ENCODE measurements at places on chromosomes 2 and 18. TPM values are rescaled to one million over a fixed set of nuclear protein-coding genes. Genes with fewer than 3 reads are reported as not detected.
A peak's percentile ranks its signal among the peaks of the same experiment; 100 is the strongest.

GRCh38 chr18:58831606-58832005 lies 33.1 kb upstream of the ZNF532 start:
- H3K27me3 ChIP-seq: peaks cover 62% of the 10 kb centered on the region
- no peak for DNase-seq
- H3K27ac ChIP-seq: no peak overlapping the region
- no peak overlapping the region for H3K4me3 ChIP-seq
- no peaks in the 10 kb centered on the region for H3K36me3 ChIP-seq
- H3K4me1 ChIP-seq: no peaks in the 10 kb centered on the region

DNA sequence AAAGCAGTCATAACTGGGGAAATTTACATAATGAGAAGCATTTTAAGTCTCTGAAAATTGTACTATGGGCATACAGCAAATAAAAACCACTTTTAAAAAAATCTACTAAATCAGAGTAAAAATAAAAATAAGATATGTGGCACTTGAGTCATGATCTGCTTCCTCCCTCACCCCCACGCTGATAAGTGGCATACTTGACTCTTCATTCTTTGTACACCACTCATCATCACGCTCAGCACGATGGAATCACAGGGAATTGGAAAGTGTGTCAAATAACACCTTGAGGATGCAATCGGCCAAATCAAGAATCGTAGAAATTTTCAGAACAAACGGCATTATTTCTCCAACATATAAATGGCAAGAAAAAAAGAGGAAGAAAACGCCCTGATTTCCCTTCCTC lies 41.1 kb upstream of the REG3G start:
- H3K27ac ChIP-seq: no peak overlapping the region
- DNase-seq: no peak

DNA sequence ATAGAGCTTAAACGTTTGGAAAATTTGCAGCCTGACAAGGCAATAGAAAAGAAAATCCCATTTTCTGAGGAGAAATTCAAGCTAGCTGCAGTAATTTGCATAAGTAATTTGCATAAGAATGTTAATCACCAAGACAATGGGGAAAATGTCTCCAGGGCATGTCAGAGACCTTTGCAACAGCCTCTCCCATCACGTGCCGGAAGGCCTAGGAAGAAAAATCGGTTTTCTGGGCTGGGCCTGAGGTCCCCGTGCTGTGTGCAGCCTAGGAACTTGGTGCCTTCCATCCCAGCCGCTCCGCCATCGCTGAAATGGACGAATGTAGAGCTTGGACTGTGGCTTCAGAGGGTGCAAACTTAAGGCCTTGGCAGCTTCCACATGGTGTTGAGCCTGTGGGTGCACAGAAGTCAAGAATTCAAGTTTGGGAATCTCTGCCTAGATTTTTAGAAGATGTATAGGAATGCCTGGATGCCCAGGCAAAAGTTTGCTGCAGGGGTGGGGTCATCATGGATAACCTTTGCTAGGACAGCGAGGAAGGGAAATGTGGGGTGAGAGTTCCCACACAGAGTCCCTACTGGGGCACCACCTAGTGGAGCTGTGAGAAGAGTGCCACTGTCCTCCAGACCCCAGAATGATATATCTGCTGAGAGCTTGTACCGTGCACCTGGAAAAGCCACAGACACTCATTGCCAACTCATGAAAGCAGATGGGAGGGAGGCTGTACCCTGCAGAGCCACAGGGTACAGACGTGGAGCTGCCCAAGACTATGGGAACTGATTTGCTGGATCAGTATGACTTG lies 164.6 kb downstream of the GULP1 start:
- no peaks in the 10 kb centered on the region for H3K36me3 ChIP-seq
- H3K27ac ChIP-seq: no peak overlapping the region
- DNase-seq: no peak
- no peaks in the 10 kb centered on the region for H3K4me1 ChIP-seq
- H3K27me3 ChIP-seq: peaks cover 8% of the 10 kb centered on the region

DNA sequence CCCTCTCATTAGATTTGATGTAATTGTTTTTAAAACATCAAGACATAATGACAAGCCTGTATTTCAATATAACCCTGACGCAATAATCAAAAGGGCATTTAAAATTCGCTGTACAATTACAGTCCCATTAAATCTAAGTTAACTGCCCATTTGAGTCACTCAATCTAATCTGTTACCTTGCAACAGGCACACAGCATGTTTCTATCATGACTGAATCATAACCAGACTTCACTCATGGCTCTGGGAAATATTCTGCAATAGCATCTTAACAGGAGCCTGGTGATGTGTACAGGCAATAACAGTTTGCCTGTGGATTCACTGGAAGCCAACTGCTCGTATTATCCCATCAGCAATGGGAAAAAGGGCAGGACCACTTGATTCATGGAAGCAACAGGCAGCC lies 142.3 kb upstream of the NCKAP5 start:
- H3K4me3 ChIP-seq: no peak overlapping the region
- peaks cover 16% of the 10 kb centered on the region for H3K27me3 ChIP-seq
- no peak for DNase-seq
- H3K27ac ChIP-seq: no peak overlapping the region
- no peaks in the 10 kb centered on the region for H3K36me3 ChIP-seq

GRCh38 chr2:200901459-200902072 lies 12.4 kb downstream of the NIF3L1 start:
- peaks cover 4% of the 10 kb centered on the region for H3K4me1 ChIP-seq
- H3K27me3 ChIP-seq: no peaks in the 10 kb centered on the region
- peak; percentile 73 for DNase-seq
- H3K4me3 ChIP-seq: no peak overlapping the region
- peak overlapping the region; percentile 82 for H3K27ac ChIP-seq
- no peaks in the 10 kb centered on the region for H3K36me3 ChIP-seq

DNA sequence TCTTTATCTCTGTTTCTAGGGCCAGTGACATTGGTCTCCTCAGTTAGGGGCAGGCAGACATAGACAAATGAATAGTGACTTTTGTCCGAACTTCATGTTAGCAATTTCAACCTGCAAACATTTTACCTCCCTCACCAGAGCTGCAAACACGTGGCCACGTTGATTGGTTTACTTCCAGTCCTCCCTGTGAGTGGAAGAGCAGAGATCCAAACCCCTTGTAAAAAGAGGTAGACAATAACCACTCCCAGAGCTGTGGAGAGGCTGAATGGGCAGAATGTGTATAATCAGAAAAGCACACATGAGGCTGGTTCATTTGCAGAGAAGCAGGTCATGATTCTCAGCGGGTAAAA lies 31.1 kb downstream of the CTIF start:
- H3K36me3 ChIP-seq: no peaks in the 10 kb centered on the region
- no peaks in the 10 kb centered on the region for H3K27me3 ChIP-seq
- H3K4me3 ChIP-seq: no peak overlapping the region
- no peaks in the 10 kb centered on the region for H3K4me1 ChIP-seq
- H3K27ac ChIP-seq: no peak overlapping the region
- no peak for DNase-seq

GRCh38 chr18:73004260-73004659 lies 136.5 kb upstream of the NETO1 start:
- no peak overlapping the region for H3K4me3 ChIP-seq
- H3K27ac ChIP-seq: no peak overlapping the region

DNA sequence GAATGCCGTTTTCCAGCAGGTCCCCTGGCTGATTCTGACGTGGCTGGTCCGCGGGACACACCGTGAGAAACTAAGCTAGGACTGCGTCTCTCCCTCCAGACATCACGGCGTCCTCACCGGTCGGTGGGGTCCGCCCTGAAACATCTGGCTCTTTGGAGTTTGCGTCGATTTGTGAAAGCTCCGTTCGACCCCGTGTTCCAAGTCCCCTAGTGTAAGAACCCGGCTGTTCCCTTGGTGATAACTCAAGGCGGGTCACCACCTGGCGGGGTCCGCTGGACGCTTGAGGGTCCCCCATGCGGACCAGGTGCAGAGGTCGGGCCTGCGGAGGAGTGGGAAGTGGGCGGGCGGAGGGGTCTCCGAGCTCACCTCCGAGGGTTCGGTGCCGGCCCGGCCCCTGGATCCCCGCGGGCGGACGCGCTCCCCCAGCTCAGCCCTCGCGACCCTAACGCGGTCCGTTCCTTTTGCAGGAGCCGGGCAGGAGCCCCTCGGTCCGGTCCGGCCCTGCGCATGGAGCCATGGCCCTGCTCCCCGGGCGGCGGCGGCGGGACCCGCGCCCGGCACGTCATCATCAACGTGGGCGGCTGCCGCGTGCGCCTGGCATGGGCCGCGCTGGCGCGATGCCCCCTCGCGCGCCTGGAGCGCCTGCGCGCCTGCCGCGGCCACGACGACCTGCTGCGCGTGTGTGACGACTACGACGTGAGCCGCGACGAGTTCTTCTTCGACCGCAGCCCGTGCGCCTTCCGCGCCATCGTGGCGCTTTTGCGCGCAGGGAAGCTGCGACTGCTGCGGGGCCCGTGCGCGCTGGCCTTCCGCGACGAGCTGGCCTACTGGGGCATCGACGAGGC lies 65.6 kb downstream of the KCNG2 start:
- H3K4me3 ChIP-seq: no peak overlapping the region
- H3K27ac ChIP-seq: peak overlapping the region; percentile 24
- H3K4me1 ChIP-seq: no peaks in the 10 kb centered on the region
- DNase-seq: no peak
- peaks cover 8% of the 10 kb centered on the region for H3K27me3 ChIP-seq

DNA sequence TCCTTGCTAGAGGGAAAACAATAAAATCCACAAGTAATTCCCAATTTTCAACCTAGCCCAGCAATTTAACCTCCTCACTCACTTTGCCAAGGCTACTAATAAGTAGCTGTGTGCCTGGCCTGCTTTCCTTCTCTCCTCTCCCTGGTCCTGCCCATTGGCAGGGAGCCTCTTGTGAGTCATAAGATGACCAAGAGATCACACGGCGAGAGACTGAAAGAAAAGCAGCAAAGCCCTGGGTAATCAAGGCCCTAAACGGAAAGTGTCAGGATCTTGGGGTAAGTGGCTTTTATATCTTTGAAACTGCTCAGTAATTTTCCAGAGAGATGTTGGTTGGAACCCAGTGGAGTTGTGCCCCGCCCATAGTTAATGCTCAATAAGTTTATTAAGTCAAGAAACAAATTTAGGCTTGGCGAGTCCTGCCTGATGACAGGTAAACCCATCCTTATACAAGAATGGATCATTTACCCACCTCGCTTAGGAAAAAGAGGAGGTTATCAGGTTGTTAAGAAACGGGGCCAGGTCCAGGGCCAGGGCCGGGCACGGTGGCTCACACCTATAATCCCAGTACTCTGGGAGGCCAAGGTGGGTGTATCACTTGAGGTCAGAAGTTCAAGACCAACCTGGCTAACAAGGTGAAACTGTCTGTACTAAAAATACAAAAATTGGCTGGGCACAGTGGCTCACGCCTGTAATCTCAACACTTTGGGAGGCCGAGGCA lies 10.0 kb upstream of the ADAM17 start:
- H3K4me1 ChIP-seq: no peaks in the 10 kb centered on the region
- no peak overlapping the region for H3K27ac ChIP-seq
- H3K27me3 ChIP-seq: no peaks in the 10 kb centered on the region
- no peak overlapping the region for H3K4me3 ChIP-seq

GRCh38 chr2:67259556-67260342 lies 137.4 kb upstream of the ETAA1 start:
- H3K4me1 ChIP-seq: no peaks in the 10 kb centered on the region
- H3K36me3 ChIP-seq: no peaks in the 10 kb centered on the region
- no peaks in the 10 kb centered on the region for H3K27me3 ChIP-seq
- H3K27ac ChIP-seq: no peak overlapping the region
- no peak for DNase-seq

- H3K4me3 ChIP-seq: no peak overlapping the region
- H3K27ac ChIP-seq: no peak overlapping the region
- peaks cover 8% of the 10 kb centered on the region for H3K27me3 ChIP-seq
- H3K4me1 ChIP-seq: no peaks in the 10 kb centered on the region
- no peaks in the 10 kb centered on the region for H3K36me3 ChIP-seq
These were observed 33.7 kb downstream of the DYSF start for GRCh38 chr2:71486881-71487640.

DNA sequence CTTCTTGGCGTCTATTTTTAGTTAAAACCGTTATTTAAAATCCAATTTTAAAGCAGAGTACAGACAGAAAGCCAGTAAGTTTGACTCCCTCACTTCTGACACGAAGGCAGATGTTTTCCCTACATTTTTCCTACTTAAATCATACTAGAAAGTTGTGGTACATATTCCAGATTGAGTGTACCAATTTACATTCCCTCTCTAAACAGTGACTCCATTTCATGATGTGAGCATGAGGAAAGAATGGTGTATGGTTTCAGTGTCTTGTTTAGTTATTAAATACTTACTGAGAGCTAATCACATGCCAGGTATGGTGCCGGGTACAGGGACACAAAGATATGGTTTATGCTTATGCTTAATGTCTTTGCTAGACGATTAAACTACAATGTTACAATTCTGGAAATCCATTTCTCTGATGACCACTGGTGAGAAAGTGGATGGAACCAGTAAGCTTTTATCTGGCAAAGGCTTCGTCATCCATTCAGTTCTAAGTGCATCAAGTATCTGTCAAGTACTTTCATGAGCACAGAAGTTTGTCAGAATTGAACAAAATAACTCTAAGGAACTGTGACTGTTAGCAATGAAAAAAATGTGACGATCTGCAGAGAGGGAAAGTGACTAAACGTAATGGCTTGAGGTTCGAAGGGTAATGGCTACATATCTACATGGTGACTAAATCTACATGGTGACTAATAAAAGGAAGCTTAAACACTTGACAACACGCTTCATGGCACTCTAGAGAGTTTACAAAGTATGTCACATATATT lies 25.7 kb downstream of the MAP4K3 start:
- H3K4me1 ChIP-seq: peaks cover 72% of the 10 kb centered on the region
- H3K27ac ChIP-seq: no peak overlapping the region
- no peaks in the 10 kb centered on the region for H3K27me3 ChIP-seq
- H3K4me3 ChIP-seq: no peak overlapping the region
- no peaks in the 10 kb centered on the region for H3K36me3 ChIP-seq
- no peak for DNase-seq

The DES gene
- total RNA-seq: not detected

The CRACDL gene
- total RNA-seq: 0.88 TPM

The GAD1 gene
- total RNA-seq: not detected

The LGALSL gene
- 0.73 TPM for total RNA-seq

The CPSF3 gene
- 28.7 TPM for total RNA-seq

The RMC1 gene
- total RNA-seq: 44.4 TPM

The SPATA3 gene
- not detected for total RNA-seq

The CHST10 gene
- total RNA-seq: 7.5 TPM

The TP53I3 gene
- 1.0 TPM for total RNA-seq

The ADRA2B gene
- not detected for total RNA-seq
